Stimulated activated CD4-positive, alpha-beta T cell treated with anti-CD3 and anti-CD28 coated beads, Interleukin-1b, Interleukin-23, amount 100 ng/mL, for 1 hour (primary cell): ENCODE measurements at places on chromosomes 1 and 21.

- no peak for DNase-seq
Measured at GRCh38 chr21:44567481-44568171, 5.9 kb upstream of the KRTAP10-4 start.

- no peak for DNase-seq
Measured at GRCh38 chr1:153717330-153717729, 10.5 kb upstream of the INTS3 start.

DNA sequence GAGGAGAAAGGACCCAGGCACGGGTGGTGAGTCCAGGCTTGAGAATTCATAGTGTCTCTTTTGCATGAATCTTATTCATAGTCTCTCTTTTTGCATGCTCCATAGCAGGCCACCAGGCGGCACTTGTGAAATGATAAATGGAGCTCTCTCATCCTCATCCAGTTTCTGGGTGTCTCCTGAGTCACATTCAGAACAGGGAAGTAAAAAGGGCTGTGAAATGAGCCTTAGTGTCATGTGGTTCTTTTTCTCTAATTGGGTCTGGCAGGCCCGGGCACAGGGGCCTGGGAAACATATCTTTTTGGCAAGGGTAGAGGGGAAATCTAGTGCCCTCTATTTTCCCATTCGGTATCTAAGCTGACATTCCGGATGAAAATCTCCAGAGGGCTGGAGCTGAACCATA is 19.1 kb upstream of the NCF2 start:
- no peak for DNase-seq

- no peak for DNase-seq
Measured at GRCh38 chr1:1046243-1046642, 26.3 kb downstream of the AGRN start.

DNA sequence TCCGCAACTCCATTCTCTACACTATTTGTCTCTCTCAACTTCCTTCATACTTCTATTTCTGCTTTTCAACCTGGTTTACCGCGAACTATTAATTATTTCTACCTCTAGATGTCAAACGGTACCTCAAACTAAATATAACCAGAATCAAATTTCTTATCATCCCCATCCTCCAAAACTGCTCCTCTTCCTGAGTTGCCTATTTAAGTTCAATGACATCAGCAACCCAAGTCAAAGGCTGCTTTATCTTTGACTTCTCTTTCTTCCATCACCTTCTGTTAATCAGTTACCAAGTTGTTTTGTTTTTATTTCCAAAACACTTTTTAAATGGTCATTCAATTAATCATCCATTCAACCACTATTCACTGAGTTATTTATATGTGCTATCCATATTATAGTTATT is 171.9 kb downstream of the COL24A1 start:
- DNase-seq = no peak

DNA sequence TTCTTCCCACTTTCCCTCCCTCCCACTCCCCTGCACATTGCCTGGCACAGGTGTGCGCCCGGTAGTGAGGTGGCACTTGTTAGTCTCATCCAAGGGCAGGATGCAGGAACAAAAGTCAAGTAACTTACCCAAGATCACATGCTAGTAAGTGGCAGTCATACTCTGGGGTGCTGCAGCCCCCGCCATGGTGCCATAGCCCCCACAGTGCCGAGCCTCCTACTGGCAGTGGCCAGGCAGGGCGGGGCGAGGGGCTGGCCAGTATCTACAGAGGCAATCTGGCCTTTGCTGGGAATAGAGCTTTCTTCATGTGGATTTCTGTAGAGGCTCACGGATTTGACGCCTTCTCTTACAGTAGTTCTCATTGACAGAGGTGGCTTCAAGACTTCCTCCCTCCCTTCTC is 26.9 kb downstream of the H6PD start:
- no peak for DNase-seq

DNA sequence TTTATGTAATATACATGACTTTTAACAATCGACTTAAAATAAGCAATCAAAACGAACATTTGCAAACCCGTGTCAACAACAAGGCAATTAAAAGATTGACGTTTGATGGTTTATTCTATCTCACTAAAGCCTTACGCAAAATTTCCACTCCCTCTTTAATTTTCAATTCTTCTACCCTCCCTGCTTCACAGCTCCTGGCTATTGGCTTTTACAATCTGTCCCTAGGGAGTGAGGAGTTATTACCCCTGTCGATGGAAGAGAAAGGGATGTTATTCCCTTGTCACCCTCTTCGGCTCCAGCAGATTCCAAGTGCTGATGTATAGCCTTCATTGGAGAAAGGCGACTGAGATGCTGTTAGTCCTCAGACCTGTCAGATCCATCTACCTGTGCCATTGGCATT is 161.3 kb downstream of the ZNF281 start:
- no peak for DNase-seq

DNA sequence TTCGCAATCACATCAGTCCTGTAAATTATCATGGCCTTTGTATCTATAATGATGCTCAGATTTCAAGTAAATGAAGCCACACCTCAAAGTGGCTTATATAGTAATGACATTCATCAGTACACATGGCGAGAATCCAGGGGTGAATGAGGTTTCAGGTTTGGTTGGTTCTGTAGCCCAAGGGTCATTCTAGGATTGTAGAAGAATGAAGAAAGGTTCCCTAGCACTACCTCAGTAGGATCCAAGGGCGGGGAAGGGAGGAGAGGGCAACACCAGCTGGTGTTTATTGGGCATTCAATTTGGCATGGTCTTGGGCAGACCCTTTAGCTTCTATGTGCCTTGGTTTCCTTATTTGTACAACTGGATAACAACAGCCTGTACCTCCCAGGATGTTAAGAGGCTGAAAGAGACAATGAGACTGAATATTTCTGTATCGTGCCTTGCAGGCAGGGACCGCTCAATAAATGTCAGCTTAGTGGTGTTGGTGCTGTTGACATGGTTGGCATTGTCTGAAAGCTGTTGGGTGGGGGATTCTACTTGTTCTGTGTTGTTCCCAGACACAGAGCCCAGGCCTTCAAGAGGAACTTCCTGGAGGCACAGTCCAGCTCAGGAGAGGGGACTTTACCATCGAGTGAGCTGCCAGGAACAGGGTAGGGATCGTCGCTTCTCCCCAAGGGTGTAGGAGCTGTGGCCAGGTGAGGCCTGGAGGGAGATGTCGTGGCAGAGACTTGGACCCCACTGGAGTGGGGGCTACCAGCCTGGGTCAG is 388.2 kb downstream of the PTPRU start:
- DNase-seq = no peak

DNA sequence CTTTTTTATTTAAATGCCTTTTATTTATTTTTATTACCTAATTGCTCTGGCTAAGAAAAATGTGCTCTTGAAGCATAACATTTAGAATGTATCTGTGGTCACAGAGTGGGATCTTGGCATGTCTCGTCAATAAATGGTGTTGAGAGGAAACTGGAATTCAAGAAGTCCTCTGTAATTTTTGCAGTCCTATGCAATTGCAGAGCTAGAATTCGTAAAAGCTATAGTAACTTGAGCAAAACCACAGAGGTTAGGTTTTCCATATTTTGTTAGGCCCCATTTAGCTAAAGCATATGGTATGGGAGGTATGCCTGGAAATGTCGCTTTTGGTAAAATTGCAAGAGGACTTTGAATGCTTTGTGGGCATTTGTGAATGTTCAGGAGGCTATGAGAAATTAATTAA is 466.7 kb upstream of the NFIA start:
- DNase-seq = no peak

DNA sequence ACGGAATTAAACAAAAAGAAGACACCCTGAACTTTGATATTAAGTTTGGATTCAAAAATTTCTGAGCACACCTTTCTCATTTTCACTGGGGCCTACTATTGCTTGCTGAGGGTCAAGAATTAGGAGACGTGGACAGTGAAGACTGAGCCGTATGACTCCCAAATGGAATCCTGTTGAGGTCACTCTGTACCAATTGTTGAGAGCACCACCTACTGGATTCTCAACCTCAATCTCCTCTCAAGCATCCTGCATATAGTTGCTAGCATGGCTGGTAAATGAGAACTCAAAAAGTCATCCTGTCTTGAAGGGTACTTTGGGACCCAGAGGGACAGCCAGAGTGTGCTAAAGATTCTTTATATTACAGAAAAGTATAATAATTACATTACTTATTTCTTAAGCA is 20.2 kb upstream of the MTR start:
- no peak for DNase-seq

DNA sequence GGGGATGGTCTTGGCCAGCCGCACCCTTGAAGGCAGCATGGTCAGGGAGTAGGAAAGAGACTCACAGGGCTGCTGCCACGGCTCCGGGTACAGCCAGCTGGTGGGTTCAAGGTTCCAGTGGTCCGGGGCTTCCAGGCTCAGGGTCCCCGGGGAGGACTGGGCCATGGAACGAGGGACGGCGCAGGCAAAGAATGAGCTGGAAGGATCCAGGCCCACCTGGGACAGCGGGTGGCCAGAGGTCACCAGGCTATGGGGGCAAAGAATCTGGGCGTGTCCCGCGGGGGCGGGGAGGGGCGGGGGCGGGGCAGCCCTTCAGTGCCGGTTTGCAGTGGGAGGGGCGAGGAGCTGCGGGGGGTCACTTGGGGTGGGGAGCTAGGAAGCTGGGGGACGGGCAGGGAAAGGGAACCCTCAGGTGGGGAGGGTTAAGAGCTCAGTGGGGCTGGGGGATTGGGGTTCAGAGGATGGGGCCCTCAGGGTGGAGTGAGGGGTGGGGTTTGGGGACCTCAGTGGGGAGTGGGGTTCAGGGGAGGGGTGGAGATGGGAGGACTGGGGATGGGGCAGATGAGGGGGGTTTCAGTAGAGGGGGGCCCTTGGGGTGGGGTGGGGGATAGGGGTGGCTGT is at the start of gene DNMT3L:
Gene DNMT3L, minus strand, starts transcription at position 223 of the 621 bp plus-strand sequence. CDS start 638 bp downstream, outside the sequence.
- no peak for DNase-seq

- no peak for DNase-seq
Measured at GRCh38 chr1:118388301-118388959, 203.4 kb upstream of the SPAG17 start.

- DNase-seq = no peak
Measured at GRCh38 chr21:31555741-31556191, 103.7 kb upstream of the SOD1 start.

DNA sequence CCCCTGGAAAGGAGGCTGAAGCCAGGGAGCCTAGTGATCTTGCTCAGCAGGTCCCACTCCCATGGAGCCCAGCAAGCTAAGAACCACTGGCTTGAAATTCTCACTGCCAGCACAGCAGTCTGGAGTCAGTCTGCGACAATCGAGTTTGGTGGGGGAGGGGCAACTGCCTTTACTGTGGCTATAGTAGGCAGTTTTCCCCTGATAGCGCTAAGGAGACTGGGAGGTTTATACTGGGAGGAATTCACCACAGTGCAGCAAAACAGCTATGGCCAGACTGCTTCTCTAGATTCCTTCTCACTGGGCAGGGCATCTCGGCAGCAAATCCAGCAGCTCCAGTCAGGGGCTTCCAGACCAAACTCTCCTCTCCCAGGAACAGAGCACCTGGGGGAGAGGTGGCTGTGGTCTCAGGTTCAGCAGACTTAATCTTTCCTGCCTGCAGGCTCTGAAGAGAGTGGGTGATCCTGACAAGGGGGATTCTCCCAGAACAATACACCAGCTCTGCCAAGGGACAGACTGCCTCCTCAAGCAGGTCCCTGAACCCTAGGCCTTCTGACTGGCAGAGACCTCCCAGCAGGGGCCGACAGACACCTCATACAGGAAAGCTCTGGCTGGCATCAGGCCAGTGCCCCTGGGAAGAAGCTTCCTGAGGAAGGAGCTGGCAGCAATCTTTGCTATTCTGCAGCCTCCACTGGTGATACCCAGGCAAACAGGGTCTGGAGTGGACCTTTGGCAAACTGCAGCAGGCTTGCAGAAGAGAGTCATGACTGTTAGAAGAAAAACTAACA is 548.5 kb upstream of the NEGR1 start:
- DNase-seq = no peak

- no peak for DNase-seq
Measured at GRCh38 chr1:41414296-41414695, 53.1 kb downstream of the FOXO6 start.

GRCh38 chr1:22747021-22747734 is 36.5 kb downstream of the EPHB2 start:
- DNase-seq = no peak

GRCh38 chr1:183097438-183098051 is 74.3 kb downstream of the LAMC1 start:
- DNase-seq = no peak

- no peak for DNase-seq
Measured at GRCh38 chr1:83850834-83851233, 148.1 kb downstream of the TTLL7 start.

DNA sequence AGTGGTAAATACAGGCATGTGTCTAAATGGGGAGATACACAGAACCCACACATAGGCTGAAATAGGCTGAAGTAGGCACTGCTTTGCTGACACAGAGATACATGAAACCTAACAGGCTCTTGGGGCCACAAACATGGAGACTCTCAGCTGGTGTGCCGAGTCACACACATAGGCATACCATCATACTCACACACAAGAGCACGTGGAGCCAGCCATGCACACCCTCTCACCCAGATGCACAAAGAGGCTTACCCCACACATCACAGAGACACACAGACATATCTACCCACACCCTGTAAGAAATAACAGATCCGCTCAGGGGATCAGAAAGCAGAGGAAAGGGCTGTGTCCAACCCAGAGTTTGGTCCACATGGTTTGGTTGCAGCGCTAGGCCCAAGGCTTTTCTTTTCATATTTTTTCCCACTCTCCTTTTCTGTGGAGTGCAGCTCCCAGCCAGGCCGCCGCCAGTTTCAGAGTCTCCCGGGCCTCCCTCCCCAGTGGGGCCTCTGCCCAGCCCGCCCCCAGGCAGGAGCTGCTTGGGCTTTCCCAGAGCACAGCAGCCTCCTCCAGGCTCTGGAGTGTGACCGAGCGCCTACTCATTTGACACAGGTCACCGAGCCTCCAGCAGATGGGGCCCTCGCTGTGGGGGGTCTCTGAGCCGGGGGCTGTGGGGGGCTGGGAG is 3.9 kb upstream of the POU3F1 start:
- DNase-seq = no peak

- no peak for DNase-seq
Measured at GRCh38 chr1:173453982-173454381, 23.2 kb upstream of the PRDX6 start.

DNA sequence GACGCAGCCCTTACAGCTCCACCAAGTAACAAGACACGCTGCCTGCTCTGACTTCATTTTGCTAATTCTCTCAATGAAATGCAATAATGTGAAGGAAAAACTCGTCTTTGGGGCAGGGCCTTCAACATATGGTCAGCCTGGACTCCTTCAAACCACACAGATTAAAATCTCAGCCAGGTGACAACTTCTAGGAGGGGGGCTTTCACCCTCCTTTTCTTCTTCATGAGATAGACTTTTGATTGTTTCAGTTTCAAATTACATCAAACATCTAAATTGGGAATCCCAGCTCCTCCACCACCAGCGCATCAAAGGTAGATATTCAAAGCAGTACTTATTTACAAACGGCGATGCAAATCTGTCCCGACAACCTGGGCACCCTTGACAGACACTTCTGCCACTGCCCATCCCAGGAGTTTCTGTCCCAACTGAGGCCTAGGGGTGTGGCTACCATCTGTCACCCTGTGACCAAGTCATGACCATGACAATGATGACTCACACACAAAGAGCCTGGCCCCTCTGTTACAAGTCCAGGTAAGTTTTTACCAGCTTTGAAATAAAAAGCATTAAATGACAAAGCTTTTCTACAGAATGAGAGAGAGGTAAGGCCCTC is 29.7 kb downstream of the SSBP3 start:
- DNase-seq = no peak

GRCh38 chr21:45404730-45405270 is at the start of gene COL18A1:
COL18A1 (plus strand) TSS chr21:45405165; CDS start chr21:45405231, 66 bp downstream.
- peak; percentile 35 for DNase-seq

- DNase-seq = no peak
Measured at GRCh38 chr1:109718495-109718894, 6.4 kb downstream of the GSTM5 start.
